ENCODE measurements at places on chromosomes 6 and 20. TPM values are rescaled to one million over a fixed set of nuclear protein-coding genes. Genes with fewer than 3 reads are reported as not detected.
A peak's percentile ranks its signal among the peaks of the same experiment; 100 is the strongest.

GRCh38 chr6:4698901-4699659 lies 77.1 kb upstream of the CDYL start:
- DNase-seq, result no peak
- no peak overlapping the region for H3K27ac ChIP-seq
- no peak overlapping the region for H3K4me3 ChIP-seq
- no peaks in the 10 kb centered on the region for H3K4me1 ChIP-seq
- H3K36me3 ChIP-seq, result no peaks in the 10 kb centered on the region

DNA sequence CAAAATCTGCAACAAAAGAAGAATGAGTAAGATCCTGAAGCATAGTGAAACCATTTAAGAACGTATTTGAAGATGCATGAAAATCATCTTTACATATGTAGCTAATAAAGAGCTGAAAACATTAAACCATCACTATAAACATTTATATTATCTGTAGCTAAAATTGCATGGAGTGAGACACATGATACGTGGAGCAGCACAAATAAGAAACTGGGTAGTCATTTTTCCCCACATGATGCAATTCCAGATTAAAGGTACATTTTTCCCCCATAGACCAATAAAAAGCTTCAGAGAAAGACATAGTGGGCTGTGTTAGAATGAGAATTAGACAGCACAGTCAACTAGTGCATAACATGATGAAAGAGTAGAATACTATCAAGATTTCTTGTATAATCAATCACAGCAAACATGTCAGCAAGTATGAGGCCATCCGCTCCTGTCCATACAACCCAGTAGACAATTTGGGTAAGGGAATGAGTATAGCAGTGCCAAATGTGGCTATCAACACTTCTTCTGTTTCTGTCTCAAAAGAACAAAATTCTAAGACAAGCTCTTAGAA lies 67.0 kb downstream of the RSPO3 start:
- DNase-seq, result no peak
- no peak overlapping the region for H3K27ac ChIP-seq
- no peaks in the 10 kb centered on the region for H3K27me3 ChIP-seq
- H3K4me1 ChIP-seq, result no peaks in the 10 kb centered on the region
- no peaks in the 10 kb centered on the region for H3K36me3 ChIP-seq

DNA sequence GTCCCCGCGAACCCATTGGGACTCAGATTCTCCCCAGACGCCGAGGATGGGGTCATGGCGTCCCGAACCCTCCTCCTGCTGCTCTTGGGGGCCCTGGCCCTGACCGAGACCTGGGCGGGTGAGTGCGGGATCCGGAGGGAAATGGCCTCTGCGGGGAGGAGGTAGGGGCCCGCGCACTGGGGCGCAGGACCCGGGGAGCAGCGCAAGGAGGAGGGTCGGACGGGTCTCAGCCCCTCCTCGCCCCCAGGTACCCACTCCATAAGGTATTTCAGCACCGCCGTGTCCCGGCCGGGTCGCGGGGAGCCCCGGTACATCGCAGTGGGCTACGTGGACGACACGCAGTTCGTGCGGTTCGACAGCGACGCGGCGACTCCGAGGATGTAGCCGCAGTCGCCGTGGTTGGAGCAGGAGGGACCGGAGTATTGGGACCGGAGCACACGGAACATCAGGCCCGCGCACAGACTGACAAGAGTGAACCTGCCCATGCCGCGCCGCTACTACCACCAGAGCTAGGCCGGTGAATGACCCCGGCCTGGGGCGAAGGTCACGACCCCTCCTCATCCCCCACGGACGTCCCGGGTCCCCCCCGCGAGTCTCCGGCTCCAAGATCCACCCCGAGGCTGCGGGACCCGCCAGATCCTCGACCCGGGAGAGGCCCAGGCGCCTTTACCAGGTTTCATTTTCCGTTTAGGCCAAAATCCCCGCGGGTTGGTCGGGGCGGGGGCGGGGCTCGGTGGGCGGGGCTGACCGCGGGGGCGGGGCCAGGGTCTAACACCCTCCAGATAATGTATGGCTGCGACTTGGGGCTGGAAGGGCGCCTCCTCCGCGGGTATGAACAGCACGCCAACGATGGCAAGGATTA lies 15.7 kb upstream of the HLA-A start:
- no peaks in the 10 kb centered on the region for H3K36me3 ChIP-seq
- H3K27ac ChIP-seq, result no peak overlapping the region
- H3K27me3 ChIP-seq, result no peaks in the 10 kb centered on the region
- peak; percentile 63 for DNase-seq
- no peaks in the 10 kb centered on the region for H3K4me1 ChIP-seq

Gene C6orf132
- total RNA-seq, result 53.9 TPM

Gene SLC32A1
- not detected for total RNA-seq

GRCh38 chr20:58402305-58402704 lies 13.3 kb downstream of the VAPB start:
- DNase-seq, result no peak
- H3K27ac ChIP-seq, result no peak overlapping the region
- H3K4me1 ChIP-seq, result peaks cover 14% of the 10 kb centered on the region
- no peaks in the 10 kb centered on the region for H3K36me3 ChIP-seq
- H3K4me3 ChIP-seq, result no peak overlapping the region

- no peaks in the 10 kb centered on the region for H3K4me1 ChIP-seq
- no peak overlapping the region for H3K27ac ChIP-seq
- H3K4me3 ChIP-seq, result no peak overlapping the region
- no peaks in the 10 kb centered on the region for H3K27me3 ChIP-seq
- no peak for DNase-seq
- H3K36me3 ChIP-seq, result peaks cover 11% of the 10 kb centered on the region
Observed at GRCh38 chr20:25439328-25439727, 31.9 kb downstream of the GINS1 start.

DNA sequence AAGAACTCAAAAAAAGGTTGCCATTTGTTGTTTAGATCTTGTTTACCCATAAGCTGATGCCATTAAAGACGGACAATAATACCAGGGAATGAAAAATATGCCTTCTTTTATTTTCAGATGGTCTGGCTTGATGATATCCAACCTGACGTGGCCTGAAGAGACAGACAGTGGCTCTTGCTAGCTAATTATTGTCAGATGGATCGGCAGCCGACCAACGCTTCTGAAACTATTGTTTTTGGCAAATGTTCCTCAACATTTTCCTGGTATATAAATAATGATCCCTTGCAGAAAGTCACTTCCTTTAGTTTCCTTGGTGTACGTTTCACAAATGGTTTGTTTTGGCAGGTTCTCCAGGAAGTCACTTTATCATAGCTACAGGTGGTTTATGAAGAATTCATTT lies 290.9 kb upstream of the TSHZ2 start:
- no peak for DNase-seq
- H3K4me1 ChIP-seq, result no peaks in the 10 kb centered on the region
- H3K27me3 ChIP-seq, result peaks cover 23% of the 10 kb centered on the region
- no peak overlapping the region for H3K27ac ChIP-seq

Gene TTK
- total RNA-seq, result 28.7 TPM

GRCh38 chr6:167644412-167645132 lies 182.1 kb upstream of the AFDN start:
- DNase-seq, result no peak
- no peaks in the 10 kb centered on the region for H3K4me1 ChIP-seq
- H3K4me3 ChIP-seq, result no peak overlapping the region
- H3K27me3 ChIP-seq, result peaks cover 71% of the 10 kb centered on the region

GRCh38 chr6:1917626-1918371 lies 308.1 kb downstream of the FOXC1 start:
- H3K27me3 ChIP-seq, result no peaks in the 10 kb centered on the region
- H3K4me1 ChIP-seq, result peaks cover 30% of the 10 kb centered on the region
- no peaks in the 10 kb centered on the region for H3K36me3 ChIP-seq
- H3K27ac ChIP-seq, result peak overlapping the region; percentile 89

Gene LIN28B
- total RNA-seq, result not detected

Gene FKBP5
- 5.0 TPM for total RNA-seq

DNA sequence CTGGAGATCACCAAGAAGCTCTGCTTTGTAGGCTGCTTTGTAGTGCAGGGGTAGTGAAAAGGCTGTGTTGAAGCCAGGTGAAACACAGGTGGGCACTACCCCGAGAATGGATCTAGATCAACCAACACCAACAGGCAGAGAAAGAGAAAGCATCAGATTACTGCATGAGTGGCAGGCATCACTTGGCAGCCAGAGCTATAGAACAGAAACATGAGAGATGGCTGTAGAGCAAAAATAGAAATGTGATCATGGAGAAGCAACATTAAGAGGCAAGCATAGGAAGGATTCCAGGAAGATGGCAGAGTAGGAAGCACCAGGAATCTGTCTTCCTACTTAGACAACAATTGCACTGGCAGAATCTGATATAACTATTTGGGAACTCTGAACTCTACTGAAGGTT lies 311.1 kb upstream of the TCF21 start:
- H3K4me3 ChIP-seq, result no peak overlapping the region
- no peaks in the 10 kb centered on the region for H3K27me3 ChIP-seq
- no peaks in the 10 kb centered on the region for H3K36me3 ChIP-seq
- H3K4me1 ChIP-seq, result no peaks in the 10 kb centered on the region
- no peak overlapping the region for H3K27ac ChIP-seq

DNA sequence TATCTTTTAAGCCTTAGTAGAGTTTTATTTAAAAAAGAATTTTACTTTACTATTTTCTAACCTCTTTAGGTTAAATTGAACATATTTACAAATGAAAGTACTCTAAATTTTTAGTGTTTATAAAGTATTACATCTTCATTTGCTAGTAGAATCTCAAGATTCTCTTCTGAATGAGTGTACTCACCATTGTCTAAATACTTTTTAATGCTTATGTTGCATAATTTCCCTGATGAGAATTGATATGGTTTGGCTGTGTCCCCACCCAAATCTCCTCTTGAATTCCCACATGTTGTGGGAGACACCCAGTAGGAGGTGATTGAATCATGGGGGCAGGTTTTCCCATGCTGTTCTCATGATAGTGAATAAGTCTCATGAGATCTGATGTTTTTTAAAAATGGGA lies 53.6 kb downstream of the VIP start:
- no peak overlapping the region for H3K4me3 ChIP-seq
- no peak overlapping the region for H3K27ac ChIP-seq
- no peaks in the 10 kb centered on the region for H3K27me3 ChIP-seq
- H3K36me3 ChIP-seq, result no peaks in the 10 kb centered on the region

DNA sequence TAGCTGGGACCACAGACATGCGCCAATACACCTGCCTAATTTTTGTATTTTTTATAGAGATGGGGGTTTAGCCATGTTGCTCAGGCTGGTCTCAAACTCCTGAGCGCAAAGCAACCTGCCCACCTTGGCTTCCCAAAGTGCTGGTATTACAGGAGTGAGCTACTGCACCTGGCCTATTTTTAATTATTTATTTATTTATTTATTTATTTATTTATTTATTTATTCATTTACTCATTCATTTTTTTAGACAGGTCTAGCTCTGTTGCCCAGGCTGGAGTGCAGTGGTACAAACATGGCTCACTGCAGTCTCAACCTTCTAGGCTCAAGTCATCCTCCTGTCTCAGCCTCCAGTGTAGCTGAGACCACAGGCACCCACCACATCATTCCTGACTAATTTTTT lies 434.3 kb downstream of the DOK5 start:
- DNase-seq, result no peak
- H3K4me1 ChIP-seq, result no peaks in the 10 kb centered on the region
- no peaks in the 10 kb centered on the region for H3K36me3 ChIP-seq
- peaks cover 8% of the 10 kb centered on the region for H3K27me3 ChIP-seq

Gene NKX2-2
- not detected for total RNA-seq

DNA sequence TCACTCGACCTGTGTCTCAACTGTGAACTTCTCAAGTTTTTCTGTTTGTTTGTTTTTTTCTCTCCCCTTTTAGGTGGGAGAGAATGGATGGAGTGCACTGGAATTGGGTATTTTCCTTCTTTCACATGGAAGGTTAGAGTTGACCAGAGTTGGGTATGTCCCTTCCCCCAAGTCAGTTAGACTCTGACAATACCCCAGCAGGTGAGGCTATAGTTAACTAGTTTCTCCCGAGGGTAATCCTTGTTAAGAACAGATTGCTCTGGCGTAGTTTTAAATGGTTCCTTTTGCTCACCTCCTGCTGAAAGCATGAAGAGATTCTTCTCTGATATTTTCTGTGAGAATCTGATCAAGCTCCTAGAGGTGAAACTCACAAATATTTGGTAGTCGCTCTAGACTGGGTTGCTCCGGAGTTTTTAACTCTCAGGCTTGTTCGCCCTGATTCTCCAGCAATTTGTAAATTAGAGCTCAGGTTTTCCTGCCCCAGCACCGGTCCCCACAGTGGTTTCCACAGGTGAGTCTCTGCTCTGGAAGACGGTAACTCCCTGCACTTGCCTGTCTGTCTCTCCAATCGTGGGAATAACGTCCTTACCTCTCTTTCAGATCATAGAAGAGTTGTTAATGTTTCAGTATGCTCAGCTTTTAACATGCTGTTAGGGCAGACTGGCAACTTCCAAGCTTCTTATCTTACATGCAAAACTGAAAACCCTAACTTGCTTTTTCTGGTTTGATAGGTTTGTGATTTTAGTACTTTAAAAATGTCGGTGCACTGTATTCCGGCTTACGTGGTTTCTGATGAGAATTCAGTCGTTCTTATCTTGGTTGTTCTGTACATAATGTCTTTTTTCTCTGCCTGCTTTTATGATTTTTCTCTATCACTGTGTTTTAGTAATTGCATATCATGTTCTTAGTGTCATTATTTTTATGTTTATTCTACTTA lies 111.2 kb upstream of the HIVEP1 start:
- no peaks in the 10 kb centered on the region for H3K36me3 ChIP-seq
- no peaks in the 10 kb centered on the region for H3K27me3 ChIP-seq
- no peak for DNase-seq
- no peak overlapping the region for H3K27ac ChIP-seq

GRCh38 chr6:170039156-170040114 lies 251.4 kb downstream of the DLL1 start:
- H3K27ac ChIP-seq, result no peak overlapping the region
- peaks cover 95% of the 10 kb centered on the region for H3K27me3 ChIP-seq
- no peak for DNase-seq
- no peaks in the 10 kb centered on the region for H3K36me3 ChIP-seq
- no peaks in the 10 kb centered on the region for H3K4me1 ChIP-seq
- H3K4me3 ChIP-seq, result no peak overlapping the region

- H3K27ac ChIP-seq, result no peak overlapping the region
- no peak for DNase-seq
- H3K27me3 ChIP-seq, result no peaks in the 10 kb centered on the region
- H3K4me1 ChIP-seq, result no peaks in the 10 kb centered on the region
Observed at GRCh38 chr6:6646859-6647258, 58.3 kb downstream of the LY86 start.

GRCh38 chr20:42549496-42549895 lies 640.2 kb downstream of the PTPRT start:
- peaks cover 25% of the 10 kb centered on the region for H3K27me3 ChIP-seq
- H3K36me3 ChIP-seq, result no peaks in the 10 kb centered on the region
- H3K27ac ChIP-seq, result no peak overlapping the region
- no peak overlapping the region for H3K4me3 ChIP-seq

- H3K4me3 ChIP-seq, result no peak overlapping the region
- H3K36me3 ChIP-seq, result no peaks in the 10 kb centered on the region
- peaks cover 19% of the 10 kb centered on the region for H3K4me1 ChIP-seq
- DNase-seq, result no peak
- H3K27ac ChIP-seq, result no peak overlapping the region
- no peaks in the 10 kb centered on the region for H3K27me3 ChIP-seq
Observed at GRCh38 chr6:10465629-10466499, 51.0 kb upstream of the TFAP2A start.
